ENCODE measurements at places on chromosomes 6 and 20. TPM values are rescaled to one million over a fixed set of nuclear protein-coding genes. Genes with fewer than 3 reads are reported as not detected.

The C6orf47 gene
- total RNA-seq: 18.3 TPM

The RIN2 gene
- 27.1 TPM for total RNA-seq

The CST1 gene
- total RNA-seq: not detected

The TFAP2D gene
- not detected for total RNA-seq

The MRAP2 gene
- total RNA-seq: 40.2 TPM

The CASS4 gene
- 3.7 TPM for total RNA-seq

The SUMO4 gene
- total RNA-seq: 0.52 TPM

The SH3BGRL2 gene
- 4.7 TPM for total RNA-seq

The FKBP1C gene
- total RNA-seq: not detected

The GSTA2 gene
- under 0.01 TPM for total RNA-seq

The RHAG gene
- total RNA-seq: 1.6 TPM

The TFAP2B gene
- not detected for total RNA-seq

The PDE10A gene
- total RNA-seq: 11.0 TPM

The WFDC5 gene
- total RNA-seq: not detected

The SPATS1 gene
- not detected for total RNA-seq

The DZANK1 gene
- total RNA-seq: 1.0 TPM

The TRIM40 gene
- total RNA-seq: not detected

The PSORS1C1 gene
- under 0.01 TPM for total RNA-seq

The SPO11 gene
- total RNA-seq: not detected

The CYP21A2 gene
- total RNA-seq: not detected

The IMPG1 gene
- total RNA-seq: 0.52 TPM

The OXT gene
- total RNA-seq: not detected

The TGM3 gene
- under 0.01 TPM for total RNA-seq

The SRMS gene
- not detected for total RNA-seq

Data from skeletal muscle tissue (tissue), 5 donors.